ENCODE measurements at places on chromosomes 3 and 15. TPM values are rescaled to one million over a fixed set of nuclear protein-coding genes. Genes with fewer than 3 reads are reported as not detected.

Gene PARP15
- not detected for total RNA-seq

Gene ANKRD34C
- 0.07 TPM for total RNA-seq

Gene STT3B
- 118 TPM for total RNA-seq

Gene SCAPER
- 17.3 TPM for total RNA-seq

DNA sequence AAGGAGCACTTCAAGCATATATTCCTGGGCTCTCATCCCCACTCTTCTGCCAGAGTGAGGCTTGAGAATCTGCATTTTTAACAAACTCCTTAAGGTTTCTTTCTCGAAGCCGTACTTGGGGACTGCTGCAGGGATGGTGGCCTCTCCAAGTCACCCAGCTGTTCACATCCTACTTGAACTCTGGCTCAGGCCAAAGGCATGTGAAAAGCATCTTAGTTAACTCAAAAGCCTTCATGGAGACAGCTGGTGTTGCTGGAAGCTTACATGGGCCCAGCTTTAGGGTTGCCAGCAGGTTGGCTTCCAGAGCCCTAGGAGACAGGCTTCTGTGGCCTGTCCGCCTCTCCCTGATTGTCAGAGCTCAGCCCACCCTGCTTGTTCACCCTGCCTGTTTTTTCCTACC, 139.2 kb downstream of the THSD4 start:
- peaks cover 23% of the 10 kb centered on the region for H3K4me1 ChIP-seq
- DNase-seq = no peak
- no peak overlapping the region for H3K27ac ChIP-seq
- H3K27me3 ChIP-seq = no peaks in the 10 kb centered on the region

DNA sequence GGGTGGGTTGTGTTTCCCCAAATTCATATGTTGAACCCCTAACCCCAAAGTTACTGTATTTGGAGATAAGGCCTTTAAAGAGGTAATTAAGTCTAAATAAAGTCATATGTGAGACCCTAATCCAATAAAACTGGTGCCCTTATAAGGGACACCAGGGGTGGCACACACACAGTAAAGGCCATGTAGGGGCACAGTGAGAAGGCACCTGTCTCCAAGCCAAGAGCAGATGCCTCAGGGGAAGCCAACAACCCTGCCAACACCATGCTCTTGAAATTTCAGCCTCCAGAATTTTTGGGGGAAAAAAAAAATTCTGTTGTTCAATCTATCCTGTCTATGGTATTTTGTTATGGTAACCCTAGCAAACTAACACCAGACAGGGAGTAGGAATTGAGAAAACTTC, 1.5 kb upstream of the GMNC start:
- H3K4me1 ChIP-seq = peaks cover 8% of the 10 kb centered on the region
- no peak overlapping the region for H3K4me3 ChIP-seq
- H3K27me3 ChIP-seq = peaks cover 37% of the 10 kb centered on the region
- no peak for DNase-seq
- H3K27ac ChIP-seq = no peak overlapping the region
- no peaks in the 10 kb centered on the region for H3K36me3 ChIP-seq

DNA sequence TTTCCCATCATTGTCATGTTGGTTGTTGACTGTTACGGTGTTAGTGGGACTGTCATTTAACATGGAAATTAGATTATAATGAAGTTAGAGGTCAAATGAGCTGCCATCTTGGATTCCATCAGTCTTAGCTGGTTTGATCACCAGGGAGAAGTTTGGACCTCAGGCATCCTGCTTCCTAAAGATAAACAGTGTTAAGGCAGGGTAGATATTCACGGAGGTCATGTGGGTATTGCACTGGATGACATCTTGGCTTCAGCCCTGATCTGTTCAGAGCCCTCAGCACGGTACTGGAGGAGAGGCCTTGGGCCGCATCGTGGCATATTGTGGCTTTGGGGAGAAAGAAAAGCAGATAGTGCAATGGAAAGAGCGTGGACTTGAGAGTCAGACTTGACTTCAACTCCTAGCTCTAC, 11.1 kb upstream of the MUC20 start:
- no peak overlapping the region for H3K27ac ChIP-seq
- DNase-seq = peak; percentile 56
- no peak overlapping the region for H3K4me3 ChIP-seq
- H3K36me3 ChIP-seq = peaks cover 23% of the 10 kb centered on the region

GRCh38 chr3:171001957-171002694, 24.4 kb downstream of the SLC2A2 start:
- no peaks in the 10 kb centered on the region for H3K36me3 ChIP-seq
- H3K27ac ChIP-seq = peak overlapping the region; percentile 38
- DNase-seq = no peak
- H3K4me1 ChIP-seq = peaks cover 46% of the 10 kb centered on the region
- H3K27me3 ChIP-seq = no peaks in the 10 kb centered on the region
- no peak overlapping the region for H3K4me3 ChIP-seq

- no peaks in the 10 kb centered on the region for H3K27me3 ChIP-seq
- DNase-seq = no peak
- H3K4me1 ChIP-seq = no peaks in the 10 kb centered on the region
- H3K27ac ChIP-seq = no peak overlapping the region
Observed at GRCh38 chr3:120802916-120803315, 60.4 kb downstream of the GTF2E1 start.

- H3K27ac ChIP-seq = no peak overlapping the region
- no peaks in the 10 kb centered on the region for H3K27me3 ChIP-seq
- peaks cover 42% of the 10 kb centered on the region for H3K4me1 ChIP-seq
- H3K4me3 ChIP-seq = no peak overlapping the region
- H3K36me3 ChIP-seq = peaks cover 8% of the 10 kb centered on the region
- DNase-seq = no peak
Observed at GRCh38 chr3:127709320-127710060, 36.7 kb downstream of the ABTB1 start.

DNA sequence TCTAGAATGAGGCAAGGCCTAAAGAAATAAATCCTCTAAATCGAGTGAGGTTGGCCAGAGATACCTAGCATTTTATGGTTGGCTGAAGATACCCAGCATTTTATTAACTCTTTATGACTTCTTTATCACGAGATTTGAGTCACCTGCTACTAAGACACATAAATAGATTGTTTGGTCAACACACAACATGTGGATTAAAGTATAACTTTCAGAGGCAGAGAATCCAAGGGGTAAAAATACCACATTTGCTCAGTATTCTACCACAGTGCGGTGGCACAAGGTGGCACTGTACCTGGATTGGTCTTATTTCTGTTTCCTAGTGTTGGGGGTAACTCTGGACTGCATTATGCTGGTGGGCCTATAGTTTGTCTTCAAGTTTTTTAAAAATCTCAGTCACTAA, 27.0 kb upstream of the VILL start:
- peaks cover 33% of the 10 kb centered on the region for H3K4me1 ChIP-seq
- H3K27me3 ChIP-seq = no peaks in the 10 kb centered on the region
- H3K4me3 ChIP-seq = no peak overlapping the region
- H3K27ac ChIP-seq = no peak overlapping the region
- DNase-seq = no peak

- H3K27ac ChIP-seq = no peak overlapping the region
- no peaks in the 10 kb centered on the region for H3K36me3 ChIP-seq
- H3K4me1 ChIP-seq = peaks cover 6% of the 10 kb centered on the region
- no peak overlapping the region for H3K4me3 ChIP-seq
- H3K27me3 ChIP-seq = peaks cover 2% of the 10 kb centered on the region
Observed at GRCh38 chr3:59406943-59407342, 357.1 kb upstream of the CFAP20DC start.

DNA sequence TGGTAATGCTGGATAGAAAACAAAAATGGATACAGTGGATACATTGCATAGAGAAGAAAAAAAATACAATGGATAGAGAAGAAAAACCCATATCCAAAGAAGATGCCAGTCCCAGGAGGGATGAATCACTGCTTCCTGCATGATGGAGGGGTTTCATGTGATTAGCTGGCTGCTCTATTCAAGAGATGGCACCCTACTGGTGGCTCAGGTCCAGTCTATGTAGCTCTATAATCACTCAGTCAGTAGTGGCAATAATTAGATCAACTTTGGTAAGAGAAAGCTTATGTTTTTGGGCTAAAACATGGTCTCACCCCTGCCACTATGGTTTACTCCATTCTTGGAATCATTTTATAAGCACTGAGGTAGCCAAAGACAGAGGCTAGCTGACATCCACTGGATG, 33.7 kb upstream of the NOX5 start:
- H3K27me3 ChIP-seq = peaks cover 29% of the 10 kb centered on the region
- H3K36me3 ChIP-seq = peaks cover 5% of the 10 kb centered on the region
- no peak overlapping the region for H3K4me3 ChIP-seq
- no peak overlapping the region for H3K27ac ChIP-seq
- DNase-seq = no peak

DNA sequence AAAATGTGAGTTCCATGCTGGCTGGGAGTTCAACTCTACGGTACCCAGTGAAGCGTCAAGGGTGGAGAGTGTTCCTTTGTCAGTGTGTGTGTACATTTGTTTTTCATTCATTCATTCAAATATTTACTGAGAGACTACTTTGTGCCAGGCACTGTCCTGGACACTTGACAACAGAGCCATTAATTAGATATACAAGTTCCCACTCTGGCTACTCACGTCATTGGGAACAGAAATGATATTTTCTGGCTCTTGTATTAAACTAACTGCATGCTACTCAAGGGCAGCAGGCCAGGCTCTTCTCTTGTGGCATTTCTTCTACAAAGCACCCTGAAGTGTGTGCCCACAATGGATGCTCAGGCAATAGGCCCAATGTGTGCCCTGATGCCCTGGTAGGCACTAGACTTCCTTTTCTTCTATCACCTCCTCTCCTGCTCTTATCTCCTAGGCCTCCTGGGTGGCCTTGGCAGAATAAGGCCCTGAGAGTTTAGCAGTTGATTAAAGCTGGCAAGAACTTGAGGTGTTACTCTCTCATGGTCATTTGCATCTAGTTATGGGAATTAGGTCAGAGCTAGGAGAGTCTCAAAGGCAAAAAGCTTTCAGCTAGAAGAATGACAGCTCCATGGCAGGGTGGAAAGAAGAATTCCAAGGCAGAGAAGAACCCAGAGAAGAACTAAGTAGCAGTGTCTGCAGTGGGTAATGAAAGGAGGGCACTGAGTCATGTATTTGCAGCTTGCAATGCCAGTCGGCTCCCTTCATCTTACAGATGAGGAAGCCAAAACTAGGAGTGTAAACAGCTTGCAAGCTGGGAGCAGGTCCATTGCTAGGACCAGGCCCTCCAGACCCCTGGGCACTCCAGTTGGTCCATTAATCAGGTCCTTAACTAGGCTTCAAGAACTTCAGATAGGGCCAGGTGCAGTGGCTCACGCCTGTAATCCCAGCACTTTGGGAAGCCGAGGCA, 14.0 kb upstream of the SMAD3 start:
- H3K4me3 ChIP-seq = no peak overlapping the region
- H3K27me3 ChIP-seq = no peaks in the 10 kb centered on the region
- H3K36me3 ChIP-seq = no peaks in the 10 kb centered on the region
- no peak for DNase-seq

DNA sequence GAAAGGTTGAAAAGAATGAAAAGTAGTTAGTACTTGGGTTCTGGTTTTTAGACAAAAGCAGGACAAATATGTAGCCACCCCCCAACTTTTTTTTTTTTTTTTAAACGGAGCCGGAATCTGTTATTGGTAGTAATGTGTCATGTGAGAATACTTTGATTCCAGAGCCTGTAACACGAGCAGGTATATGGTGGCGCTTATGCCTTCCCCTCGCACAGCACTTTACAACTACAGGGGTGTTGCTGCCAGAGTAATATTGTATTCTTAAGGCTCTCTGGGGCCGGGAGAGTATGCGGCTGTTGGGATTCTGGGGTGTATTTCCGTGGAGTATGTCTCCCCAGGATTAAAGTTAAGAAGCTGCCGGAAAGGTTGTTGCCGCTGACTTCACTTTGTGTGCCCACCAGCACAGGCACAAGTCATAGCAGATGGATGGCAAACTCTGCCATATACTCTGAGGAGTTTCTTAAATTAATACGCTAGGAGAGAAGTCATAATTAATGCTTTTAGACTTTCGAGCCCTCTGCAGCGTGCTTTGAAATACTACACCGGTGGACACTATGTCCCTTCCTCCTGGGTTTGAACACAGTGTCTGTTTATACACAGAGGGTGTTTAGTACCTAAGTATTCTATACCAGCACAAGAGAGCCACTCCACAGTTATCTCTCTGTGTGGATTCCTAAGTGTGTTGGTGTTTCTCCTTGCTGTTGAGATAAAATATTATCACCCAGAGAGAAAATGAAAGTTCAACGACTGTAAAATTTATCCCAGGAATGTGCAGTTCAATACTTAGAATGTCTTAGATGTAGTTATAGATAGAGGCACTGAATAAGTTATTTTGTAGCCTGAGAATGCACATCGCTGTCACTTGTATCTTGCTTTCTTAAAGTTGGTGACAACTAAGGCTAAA, 1.4 kb downstream of the MBNL1 start:
- no peaks in the 10 kb centered on the region for H3K27me3 ChIP-seq
- peak overlapping the region; percentile 94 for H3K4me3 ChIP-seq
- H3K36me3 ChIP-seq = no peaks in the 10 kb centered on the region
- DNase-seq = no peak
- H3K4me1 ChIP-seq = peaks cover 65% of the 10 kb centered on the region
- H3K27ac ChIP-seq = peak overlapping the region; percentile 98

- no peaks in the 10 kb centered on the region for H3K27me3 ChIP-seq
- no peak overlapping the region for H3K27ac ChIP-seq
- no peak overlapping the region for H3K4me3 ChIP-seq
- H3K4me1 ChIP-seq = peaks cover 45% of the 10 kb centered on the region
- DNase-seq = no peak
- H3K36me3 ChIP-seq = peaks cover 4% of the 10 kb centered on the region
Observed at GRCh38 chr3:39101022-39101689, 6.3 kb downstream of the GORASP1 start.

DNA sequence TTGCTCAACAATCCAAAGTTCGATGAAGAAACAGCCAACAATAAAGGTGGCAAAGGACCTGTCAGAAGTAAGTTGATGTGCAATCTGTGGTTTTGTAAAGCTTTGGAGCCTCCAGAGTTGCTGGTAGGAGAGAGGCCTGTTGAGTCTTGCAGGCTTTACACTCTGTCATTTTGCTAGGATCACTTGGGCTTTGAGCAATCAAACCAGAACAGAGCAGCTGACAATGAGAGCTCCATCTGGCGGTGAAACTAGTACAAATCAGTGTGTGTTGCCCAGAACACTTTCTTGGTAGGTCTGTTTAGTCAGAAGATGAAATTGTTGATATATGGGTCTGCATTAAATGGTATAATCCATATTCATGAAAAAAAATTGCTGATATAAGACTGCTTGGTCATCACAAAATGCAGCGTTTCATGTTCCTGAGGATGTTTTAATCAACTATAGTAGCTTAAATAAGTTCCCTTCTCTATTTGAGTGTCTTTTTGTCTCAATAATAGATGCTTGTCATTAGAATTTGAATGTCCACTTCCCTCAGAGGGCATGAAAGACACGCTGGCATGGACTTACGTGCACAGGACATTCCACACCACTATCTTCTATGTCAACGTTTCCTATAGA, 25.7 kb downstream of the TMOD2 start:
- DNase-seq = no peak
- no peaks in the 10 kb centered on the region for H3K4me1 ChIP-seq
- peaks cover 10% of the 10 kb centered on the region for H3K36me3 ChIP-seq
- H3K27me3 ChIP-seq = no peaks in the 10 kb centered on the region
- no peak overlapping the region for H3K27ac ChIP-seq

Measured in chondrocyte (in vitro differentiated cells).